Hematopoietic multipotent progenitor cell (in vitro differentiated cells): ENCODE measurements at places on chromosomes 2 and 18.
A peak's percentile ranks its signal among the peaks of the same experiment; 100 is the strongest.

GRCh38 chr2:164068063-164068462 is 332.3 kb upstream of the FIGN start:
- DNase-seq = no peak

- DNase-seq = no peak
Measured at GRCh38 chr2:238382381-238382781, 44.3 kb upstream of the ASB1 start.

GRCh38 chr2:119066272-119066804 is 92.2 kb downstream of the C1QL2 start:
- DNase-seq = no peak

GRCh38 chr18:58416704-58417683 is 211.9 kb downstream of the ALPK2 start:
- no peak for DNase-seq

GRCh38 chr2:14303366-14304115 is 329.0 kb upstream of the LRATD1 start:
- no peak for DNase-seq

DNA sequence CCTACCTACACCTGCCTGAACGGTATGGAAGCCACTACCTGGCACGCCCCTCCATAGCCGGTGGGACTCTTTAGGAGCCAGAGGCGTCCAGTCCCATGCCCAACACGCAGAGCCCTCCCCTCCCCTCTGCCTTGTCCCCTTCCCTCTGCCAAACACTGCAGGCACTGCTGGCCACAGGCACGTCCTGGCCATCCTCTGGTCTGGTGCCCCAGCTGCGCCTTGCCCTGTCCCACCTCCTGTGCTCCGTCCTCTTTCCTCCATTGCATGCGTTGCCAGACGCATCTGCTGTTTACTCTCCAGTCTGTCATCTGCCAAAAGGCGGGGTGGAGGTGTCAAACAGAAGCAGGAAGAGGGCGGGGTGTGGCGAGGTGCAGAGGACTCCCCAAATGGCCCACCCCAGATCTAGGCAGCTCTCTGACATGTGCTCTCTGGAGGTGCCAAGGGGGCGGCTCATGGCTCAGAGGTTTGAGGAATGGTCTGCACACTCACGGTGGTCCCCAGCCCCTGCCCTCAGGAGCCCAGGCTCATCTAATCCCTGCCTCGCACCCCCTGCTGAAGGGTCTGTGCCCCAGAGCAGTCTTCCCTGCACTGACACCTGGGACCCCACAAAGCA is 45.1 kb downstream of the HS6ST1 start:
- DNase-seq = no peak

GRCh38 chr2:37583402-37583801 is 88.0 kb downstream of the CDC42EP3 start:
- DNase-seq = no peak

DNA sequence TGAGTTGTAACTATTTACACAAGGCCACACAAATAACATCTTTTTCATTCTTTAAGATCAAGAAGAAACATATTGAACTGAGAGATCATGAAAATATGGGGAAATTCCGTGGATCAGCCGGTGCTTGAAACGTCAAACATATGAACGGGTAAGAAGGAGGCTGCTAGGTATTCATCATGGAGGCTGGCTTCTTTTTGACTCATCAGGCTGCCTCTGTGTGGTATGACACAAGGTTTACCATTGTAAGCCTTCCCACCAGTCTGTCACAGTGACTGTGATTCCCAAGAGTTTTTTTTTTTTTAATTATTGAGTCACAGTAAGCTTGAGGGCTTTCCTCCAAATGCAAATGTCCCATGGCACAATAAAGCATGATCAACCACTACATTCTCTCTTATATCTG is 506.9 kb downstream of the BCL11A start:
- no peak for DNase-seq

- no peak for DNase-seq
Measured at GRCh38 chr2:105917688-105918087, 173.0 kb downstream of the NCK2 start.

- no peak for DNase-seq
Measured at GRCh38 chr2:133570542-133570941, 2.3 kb upstream of the NCKAP5 start.

DNA sequence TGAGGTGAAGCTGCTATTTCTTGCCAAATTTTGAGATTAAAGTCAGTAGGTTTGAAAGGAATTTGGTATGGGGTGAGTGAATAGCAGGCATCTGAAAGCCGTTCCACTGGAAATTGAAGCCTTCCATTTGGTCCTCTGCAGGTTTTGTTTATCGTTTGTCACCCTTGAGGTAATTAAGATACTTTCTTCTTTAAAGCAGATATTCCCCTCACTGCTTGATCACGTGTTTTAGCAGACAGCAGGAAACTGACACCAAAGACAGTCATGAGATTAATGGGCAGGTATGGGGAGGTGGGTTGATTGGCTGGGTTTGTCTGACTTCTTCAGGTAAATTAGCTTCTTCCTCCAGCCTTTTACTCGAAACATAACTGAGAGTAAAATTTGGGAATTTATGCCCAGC is 10.7 kb downstream of the LPIN1 start:
- DNase-seq = no peak

- no peak for DNase-seq
Measured at GRCh38 chr2:111191877-111192276, 71.2 kb downstream of the BCL2L11 start.

DNA sequence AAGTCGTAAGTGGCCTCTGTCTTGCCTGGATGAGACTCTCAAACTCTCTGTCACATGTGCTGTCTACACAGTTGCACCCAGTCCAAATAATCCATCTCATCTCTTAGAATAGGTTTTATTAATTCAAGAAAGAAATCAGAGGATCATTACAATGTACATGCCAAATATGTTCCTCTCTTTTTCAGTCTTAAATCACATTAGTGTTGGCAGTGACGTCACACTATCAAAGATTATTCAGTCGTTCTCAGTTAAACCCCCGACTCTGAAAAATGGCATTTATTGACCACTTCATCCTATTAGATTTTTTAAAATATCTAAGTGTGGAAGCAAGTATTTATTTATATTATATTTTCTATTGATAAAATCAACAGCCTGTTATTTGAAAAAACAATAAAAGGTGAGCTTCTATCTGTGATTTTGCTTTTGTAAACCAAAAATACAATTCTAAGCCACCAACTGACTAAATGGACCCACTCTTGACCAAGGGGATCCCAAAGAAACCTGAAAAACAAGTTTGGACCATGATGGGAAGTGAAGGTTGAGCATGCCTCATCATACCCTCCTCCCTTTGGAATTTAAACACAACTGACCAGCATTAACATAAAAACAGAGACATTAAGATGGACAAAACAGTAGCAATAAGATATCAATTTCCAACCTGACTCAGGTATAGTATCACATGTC is 1894.4 kb upstream of the LRRTM1 start:
- DNase-seq = no peak

DNA sequence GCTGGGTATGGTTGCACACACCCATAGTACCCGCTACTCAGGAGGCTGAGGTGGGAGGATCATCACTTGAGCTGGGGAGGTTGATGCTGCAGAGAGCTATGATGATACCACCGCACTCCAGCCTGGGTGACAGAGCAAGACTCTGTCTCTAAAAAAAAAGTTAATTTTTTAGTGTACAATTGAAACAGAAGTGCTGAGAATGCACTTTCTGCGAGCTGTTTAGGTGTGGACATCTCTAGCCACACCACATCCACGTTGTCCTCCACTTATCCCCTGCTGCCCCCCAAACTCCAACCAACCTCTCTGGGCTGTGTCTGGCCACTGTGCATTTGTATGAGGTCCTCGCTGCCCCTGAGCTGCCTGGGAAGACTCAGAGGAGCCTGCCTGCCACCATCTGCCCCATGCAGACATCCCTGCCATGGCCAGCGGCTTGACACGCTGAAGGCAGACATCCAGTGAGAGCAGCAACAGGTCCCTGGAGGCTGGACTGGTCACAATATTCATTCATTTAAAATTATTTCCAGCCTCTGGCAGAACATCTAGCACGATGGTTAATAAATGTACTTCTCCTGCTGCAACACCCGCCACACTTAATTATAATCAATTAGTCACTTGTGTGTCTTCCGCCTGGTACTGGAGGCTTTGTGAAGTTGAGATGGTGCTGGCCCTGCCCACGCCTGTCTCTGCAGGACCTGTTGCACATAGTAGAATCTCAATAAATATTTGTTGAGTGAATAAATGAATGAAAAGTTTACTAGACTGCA is 3.7 kb upstream of the AFF3 start:
- DNase-seq = no peak

- DNase-seq = no peak
Measured at GRCh38 chr2:240402566-240403272, 32.7 kb upstream of the GPC1 start.

GRCh38 chr18:62982600-62983251 is 267.4 kb downstream of the PHLPP1 start:
- DNase-seq = peak; percentile 24

DNA sequence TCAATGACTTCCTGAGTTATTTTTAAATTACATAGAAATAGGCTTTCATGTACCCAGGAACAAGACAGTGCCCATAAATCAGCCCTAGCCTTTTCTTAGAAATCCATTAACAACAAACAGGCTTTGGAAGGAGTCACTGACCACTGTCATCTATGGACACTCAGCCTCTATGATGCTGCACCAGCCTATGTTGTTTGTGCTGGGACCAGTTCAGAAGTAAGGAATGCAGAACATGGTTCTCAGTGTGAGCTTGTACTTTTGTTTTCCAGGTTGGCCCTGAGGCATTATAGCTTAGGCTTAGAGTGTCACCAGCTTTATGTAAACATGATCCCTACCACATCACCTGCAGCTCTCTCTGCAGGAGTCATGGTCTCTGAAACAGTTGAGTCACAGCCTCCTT is 335.7 kb upstream of the CDH7 start:
- no peak for DNase-seq

DNA sequence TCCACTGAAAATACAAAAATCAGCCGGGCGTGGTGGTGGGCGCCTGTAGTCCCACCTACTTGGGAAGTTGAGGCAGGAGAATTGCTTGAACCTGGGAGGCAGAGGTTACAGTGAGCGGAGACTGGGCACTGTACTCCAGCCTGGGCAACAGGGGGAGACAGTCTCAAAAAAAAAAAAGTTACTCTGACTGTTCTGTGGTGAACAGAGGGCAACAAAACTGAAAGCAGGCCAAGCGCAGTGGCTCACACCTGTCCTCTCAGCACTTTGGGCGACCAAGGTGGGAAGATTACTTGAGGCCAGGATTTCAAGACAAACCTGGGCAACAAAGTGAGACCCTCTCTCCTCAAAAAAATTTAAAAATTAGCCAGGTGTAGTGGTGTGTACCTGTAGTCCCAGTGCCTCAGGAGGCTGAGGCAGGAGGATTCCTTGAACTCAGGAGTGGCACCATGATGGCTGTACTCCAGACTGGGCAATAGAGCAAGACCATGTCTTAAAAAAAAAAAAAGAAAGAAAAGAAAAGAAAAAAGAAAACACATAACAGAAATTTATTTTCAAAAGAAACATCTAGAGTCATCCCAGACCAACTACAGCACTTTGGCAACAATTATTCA is 13.6 kb upstream of the RTN4 start:
- DNase-seq = no peak
